ENCODE measurements at places on chromosomes 5 and 9.

- peak; percentile 73 for DNase-seq
Measured at GRCh38 chr5:31993165-31993961, 180.8 kb downstream of the GOLPH3 start.

- DNase-seq: no peak
Measured at GRCh38 chr9:126614088-126614454, 343 bp downstream of the LMX1B start.

DNA sequence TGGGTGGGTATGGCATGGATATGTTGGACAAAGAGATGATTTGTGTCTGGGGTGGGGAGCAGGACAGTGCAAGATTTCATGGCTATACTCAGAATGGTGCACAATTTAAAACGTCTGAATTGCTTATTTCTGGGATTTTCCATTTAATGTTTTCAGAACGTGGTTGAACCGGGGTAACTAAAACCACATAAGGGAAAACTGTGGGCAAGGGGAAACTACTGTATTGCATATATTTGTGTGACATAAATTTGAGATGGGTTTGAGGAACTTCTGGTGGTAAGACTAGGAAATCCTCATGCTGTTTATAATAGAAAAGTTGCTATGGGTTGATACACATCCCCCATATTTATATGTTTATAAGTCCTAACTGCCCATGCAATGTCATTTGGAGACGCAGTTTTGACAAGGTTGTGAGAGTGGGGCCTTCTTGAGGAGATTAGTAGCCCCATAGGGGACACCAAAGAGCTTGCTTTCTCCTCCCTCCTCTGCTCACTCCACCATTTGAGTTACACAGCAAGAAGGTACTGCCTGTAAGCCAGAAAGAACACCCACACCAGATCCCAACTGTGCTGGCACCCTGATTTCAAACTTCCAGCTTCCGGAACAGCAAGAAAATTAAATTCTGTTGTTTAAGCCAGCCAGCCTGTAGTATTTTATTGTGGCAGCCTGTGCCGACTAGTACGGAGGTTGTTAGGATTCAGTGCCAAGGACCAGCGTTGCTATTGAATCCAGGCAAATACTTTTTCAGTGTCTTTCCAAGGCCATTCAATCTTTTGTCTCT lies 2118.9 kb downstream of the MAT2B start:
- DNase-seq: no peak

GRCh38 chr9:1049641-1050040 lies 516 bp upstream of the DMRT2 start:
- DNase-seq: no peak

- no peak for DNase-seq
Measured at GRCh38 chr5:179131321-179131835, 71.2 kb downstream of the ZNF354C start.

DNA sequence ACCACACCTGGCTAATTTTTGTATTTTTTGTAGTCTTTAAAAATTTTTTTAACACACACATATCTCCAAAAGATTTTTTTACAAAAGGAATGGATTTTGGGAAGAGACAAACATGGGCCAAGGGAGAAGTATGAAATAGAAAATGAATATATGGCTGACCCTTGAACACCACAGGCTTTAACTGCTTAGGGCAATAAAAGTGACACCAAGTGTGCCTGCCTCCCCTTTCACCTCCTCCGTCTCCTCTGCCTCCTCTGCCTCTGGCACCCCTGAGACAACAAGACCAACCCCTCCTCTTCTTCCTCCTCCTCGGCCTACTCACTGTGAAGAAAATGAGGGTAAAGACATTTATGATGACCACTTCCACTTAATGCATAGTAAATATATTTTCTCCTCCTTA lies 483.9 kb downstream of the KDM4C start:
- no peak for DNase-seq

DNA sequence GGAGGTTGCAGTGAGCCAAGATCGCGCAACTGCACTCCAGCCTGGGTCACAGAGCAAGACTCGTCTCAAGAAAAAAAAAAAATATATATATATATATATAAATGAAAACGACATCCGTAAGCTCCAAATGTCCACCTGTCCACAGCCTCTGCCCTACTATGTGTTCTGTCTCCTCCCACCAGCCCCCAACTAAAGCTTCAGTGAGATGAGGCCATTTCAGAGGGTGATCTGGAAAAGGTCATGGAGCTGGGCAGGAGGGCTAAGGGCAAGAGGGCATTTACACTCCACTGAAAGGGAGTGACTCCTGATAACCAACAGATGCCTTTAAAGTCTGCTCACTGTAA lies 2.4 kb downstream of the SPRY4 start:
- no peak for DNase-seq

DNA sequence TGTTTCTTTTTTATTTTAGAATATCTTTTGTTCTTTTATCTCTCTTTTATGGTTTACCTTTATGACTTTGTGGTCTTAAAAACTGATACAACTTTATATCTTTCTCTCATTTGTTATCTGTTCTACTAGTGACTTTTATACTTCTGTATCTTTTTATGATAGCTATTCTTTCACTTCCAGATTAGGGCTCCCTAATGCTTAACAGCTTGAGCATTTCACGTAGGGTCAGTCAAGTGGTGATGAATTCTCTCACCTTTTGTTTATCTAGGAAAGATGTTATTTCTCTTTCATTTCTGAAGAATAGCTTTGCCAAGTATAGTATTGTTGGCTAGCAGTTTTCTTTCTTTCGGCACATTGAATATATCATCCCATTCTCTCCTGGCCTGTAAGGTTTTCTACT lies 123.6 kb downstream of the NUDT12 start:
- DNase-seq: no peak

GRCh38 chr9:90188656-90189055 lies 454.0 kb downstream of the DIRAS2 start:
- no peak for DNase-seq

DNA sequence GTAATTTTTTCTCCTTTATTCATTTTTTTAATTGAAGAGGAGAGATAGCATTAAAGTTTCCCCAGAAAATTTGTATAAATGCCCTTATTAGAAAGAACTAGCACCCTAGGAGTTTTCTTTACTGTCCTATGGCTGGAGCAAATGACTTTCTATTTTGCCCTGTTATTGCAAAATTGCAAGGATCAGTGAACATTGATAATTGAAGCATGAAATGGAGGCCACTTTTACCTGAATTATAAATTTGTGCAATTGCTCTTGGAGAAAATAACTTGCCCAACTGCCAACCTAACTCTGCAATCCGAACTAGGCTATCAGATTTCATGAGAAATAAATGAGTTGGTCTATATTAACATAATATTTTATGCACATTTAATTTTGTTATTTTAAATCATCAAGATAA lies 111.9 kb downstream of the MTRR start:
- no peak for DNase-seq

DNA sequence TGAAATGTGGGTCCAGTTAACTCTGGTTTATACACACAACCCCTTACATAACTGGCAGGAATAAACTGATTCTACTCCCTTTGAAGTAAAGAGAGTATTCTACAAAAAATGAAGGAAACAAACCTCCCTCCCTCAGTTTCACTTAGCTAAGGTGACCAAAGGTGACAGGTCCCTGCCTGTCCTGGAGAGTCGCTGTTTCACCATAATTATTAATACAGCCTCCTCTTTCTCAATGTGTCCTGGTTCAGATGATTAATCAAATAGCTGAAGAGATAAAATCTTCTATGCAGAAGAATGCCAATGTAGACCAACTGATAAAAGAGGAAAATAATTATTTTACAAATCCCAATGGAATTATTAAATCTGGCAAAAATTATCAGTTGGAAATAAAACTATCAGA lies 163.7 kb upstream of the GNA14 start:
- DNase-seq: no peak

DNA sequence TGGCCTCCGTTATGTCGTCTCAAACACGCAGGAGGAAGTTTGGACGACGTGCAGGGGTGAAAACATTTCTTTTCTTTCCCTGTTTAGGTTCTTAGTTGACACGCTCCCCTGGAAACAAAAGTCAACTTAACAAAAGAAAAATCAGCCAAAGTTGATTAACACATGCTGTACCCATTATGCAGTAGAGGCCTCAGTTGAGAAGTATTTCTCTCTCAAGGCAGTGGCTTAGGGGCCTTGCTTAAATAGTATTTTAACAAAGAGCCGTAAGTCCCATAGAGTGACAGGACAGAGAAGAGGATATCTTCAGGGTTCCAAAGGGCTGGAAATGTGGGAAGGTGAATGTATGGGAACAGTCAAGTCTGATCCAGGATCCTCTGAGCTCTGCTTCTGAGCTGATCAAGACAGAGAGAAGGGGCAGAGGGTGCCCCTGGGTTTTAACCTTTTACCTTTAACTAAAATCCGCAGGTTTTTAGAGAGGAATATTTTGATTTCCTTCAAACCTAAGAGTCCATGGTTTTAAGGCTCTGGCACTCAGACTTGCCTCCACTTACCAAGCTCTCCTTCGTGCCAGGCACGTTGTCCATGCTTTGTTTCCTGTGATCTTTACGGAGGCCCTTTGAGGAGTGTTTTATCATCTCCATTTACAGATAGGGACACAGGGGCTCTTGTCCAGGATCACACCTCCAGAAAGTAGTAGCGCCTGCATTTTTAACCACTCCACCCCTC lies 629 bp upstream of the CD74 start:
- DNase-seq: no peak

GRCh38 chr9:31314241-31314640 lies 1070.2 kb upstream of the ACO1 start:
- peak; percentile 2 for DNase-seq

Data from amniotic epithelial cell (primary cell).